ENCODE measurements at places on chromosomes 2 and 18.

GRCh38 chr2:27102329-27102728, 15.8 kb downstream of the KHK start:
- no peak for DNase-seq

DNA sequence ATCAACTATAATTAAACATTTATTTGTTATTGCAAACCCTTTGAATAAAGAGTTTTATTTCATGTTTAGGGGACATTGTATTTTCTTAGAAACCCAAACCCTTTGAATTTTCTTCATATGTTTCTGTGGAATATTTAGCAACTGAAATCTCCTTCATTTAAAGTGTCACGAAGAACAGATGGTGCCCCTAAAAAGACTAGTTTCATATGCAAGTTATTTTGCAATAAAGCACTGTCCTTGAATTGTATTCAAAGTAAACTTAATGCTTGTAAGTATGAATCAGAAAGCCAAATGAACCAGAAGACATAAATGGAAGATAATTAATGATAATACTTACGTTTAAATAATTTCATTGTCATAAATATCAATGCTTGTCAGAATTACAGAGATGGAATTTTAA, 151.9 kb upstream of the CWC22 start:
- DNase-seq = no peak

DNA sequence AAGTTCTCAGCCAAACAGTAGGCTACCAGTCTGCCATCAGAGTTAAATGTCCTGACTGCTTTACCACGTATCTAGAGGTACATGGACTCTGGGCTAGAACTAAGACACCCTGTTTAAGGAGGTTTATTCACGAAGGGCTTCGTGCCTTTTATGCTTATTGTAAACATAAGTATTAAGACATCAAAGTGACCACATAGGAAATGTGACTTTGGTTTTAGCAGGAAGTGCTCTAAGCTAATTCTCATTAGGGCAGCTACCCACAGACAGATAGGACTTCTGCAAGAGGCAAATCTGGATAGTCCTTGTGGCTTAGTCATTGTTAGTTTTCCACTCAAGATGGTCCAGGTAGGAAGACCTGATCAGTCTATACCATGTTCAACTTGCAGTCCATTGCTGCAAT, 233.3 kb upstream of the MGAT5 start:
- peak; percentile 38 for DNase-seq

GRCh38 chr2:56184500-56185011, 766 bp downstream of the CCDC85A start:
- DNase-seq = no peak

GRCh38 chr2:234626566-234627130, 129.8 kb upstream of the ARL4C start:
- DNase-seq = no peak

- no peak for DNase-seq
These were observed 62.8 kb upstream of the ATL2 start for GRCh38 chr2:38439863-38440262.
